ENCODE measurements at places on chromosomes 11 and 22. TPM values are rescaled to one million over a fixed set of nuclear protein-coding genes. Genes with fewer than 3 reads are reported as not detected.

DNA sequence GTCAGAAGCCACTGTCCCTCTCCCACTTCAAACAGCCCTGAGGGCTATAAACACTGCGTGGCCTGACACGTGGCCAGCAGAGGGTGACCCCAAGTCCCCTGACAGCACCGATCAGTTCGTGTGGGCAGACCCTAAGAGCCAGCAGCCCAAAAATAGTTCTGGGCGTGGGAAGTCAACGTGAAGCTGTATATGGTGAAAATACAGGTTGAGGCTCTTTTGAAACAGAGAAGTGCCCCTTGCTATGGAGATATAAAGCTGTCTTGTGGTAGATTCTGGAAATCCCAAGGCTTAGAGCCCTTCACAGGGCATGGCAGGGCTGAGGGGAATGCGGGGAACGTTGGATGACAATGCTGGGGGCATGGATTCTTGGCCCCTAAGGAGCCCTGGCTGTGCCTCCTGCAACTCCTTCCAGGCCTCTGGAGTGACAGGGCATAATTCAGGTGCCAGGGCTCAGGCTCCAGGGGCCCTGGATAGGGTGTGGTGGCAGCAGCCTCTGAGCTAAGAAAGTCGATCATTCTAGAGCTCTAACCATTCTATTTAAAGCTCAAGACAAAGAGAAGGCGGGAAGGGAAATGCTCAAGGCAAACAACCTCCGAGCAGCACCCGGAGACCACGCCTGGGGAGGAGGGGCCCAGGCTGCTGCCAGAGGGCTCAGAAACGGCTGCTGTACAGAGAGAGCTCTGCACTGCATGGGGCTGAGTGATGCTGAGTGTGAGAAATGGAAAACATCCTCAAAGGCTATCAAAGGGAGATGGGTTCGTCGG lies 60.4 kb upstream of the CD5 start:
- peak overlapping the region; percentile 68 for H3K4me3 ChIP-seq
- peaks cover 46% of the 10 kb centered on the region for H3K36me3 ChIP-seq
- peaks cover 71% of the 10 kb centered on the region for H3K4me1 ChIP-seq
- peak overlapping the region; percentile 96 for H3K27ac ChIP-seq

- no peaks in the 10 kb centered on the region for H3K4me1 ChIP-seq
- no peaks in the 10 kb centered on the region for H3K36me3 ChIP-seq
- H3K27ac ChIP-seq = no peak overlapping the region
- no peak for DNase-seq
- no peak overlapping the region for H3K4me3 ChIP-seq
These were observed 41.6 kb upstream of the PAK1 start for GRCh38 chr11:77515483-77515882.

DNA sequence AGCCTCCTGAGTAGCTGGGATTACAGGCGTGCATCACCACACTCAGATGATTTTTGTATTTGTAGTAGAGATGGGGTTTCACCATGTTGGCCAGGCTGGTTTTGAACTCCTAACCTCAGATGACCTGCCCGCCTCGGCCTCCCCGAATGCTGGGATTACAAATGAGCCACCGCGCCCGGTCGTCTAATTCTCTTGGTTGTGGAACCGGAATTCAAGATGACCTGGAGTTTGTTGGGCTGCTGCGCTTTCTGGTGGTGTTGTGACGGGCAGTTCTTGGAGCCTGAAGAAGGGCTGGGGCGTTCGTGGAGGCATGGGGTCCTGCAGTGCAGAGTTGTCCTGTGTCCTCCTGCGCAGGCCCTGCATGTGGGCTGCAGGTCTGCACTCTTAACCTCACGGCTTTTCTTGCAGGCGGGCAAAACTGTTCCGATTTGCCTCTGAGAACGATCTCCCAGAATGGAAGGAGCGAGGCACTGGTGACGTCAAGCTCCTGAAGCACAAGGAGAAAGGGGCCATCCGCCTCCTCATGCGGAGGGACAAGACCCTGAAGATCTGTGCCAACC lies 4.9 kb upstream of the TRMT2A start:
- no peak overlapping the region for H3K27ac ChIP-seq
- peaks cover 57% of the 10 kb centered on the region for H3K36me3 ChIP-seq
- DNase-seq = no peak
- peaks cover 35% of the 10 kb centered on the region for H3K4me1 ChIP-seq
- no peak overlapping the region for H3K4me3 ChIP-seq

GRCh38 chr22:44164031-44164430 lies 16.7 kb upstream of the PARVG start:
- no peak overlapping the region for H3K4me3 ChIP-seq
- H3K4me1 ChIP-seq = no peaks in the 10 kb centered on the region
- peaks cover 2% of the 10 kb centered on the region for H3K36me3 ChIP-seq
- DNase-seq = no peak
- H3K27ac ChIP-seq = no peak overlapping the region

DNA sequence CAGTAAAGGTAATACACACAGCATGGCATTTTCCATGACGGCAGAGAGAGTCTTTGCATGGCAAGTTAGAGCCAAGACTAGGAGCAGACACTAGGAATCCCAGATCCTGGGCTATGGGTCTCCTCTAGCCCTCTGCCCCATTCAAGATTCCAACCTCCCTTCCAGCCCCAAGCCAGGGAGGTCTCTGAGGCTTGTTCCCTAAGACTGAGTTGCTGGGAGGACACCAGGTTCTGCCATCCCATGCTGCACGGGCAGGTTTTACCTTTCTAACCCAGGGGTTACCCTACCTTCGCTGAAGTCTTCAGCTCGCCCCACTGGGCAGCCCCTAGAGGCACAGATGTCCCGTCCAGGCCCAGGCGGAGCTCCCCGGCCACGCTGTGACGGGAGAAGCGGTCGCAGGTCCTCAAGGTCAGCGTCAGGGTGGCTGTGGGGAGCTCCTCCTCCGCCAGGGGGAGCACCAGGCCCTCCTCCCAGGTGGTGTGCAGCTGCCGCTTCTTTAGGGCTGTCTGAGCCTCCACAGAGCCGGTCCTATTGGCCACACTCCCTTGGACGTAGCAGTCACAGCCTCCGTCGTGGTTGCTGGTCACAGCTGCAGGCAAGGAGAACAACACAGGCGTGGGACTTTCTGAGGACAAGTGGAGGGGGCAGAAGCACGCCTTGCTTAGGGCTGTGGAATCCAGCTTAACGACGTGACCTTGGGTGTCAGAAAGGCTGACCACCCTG lies 33.8 kb downstream of the SYT13 start:
- no peak overlapping the region for H3K4me3 ChIP-seq
- peak; percentile 49 for DNase-seq
- no peaks in the 10 kb centered on the region for H3K36me3 ChIP-seq

- peaks cover 19% of the 10 kb centered on the region for H3K27me3 ChIP-seq
- no peaks in the 10 kb centered on the region for H3K4me1 ChIP-seq
- no peaks in the 10 kb centered on the region for H3K36me3 ChIP-seq
- H3K27ac ChIP-seq = no peak overlapping the region
- DNase-seq = peak; percentile 56
These were observed 23.4 kb upstream of the RIC3 start for GRCh38 chr11:8192016-8192895.

- peaks cover 15% of the 10 kb centered on the region for H3K4me1 ChIP-seq
- H3K36me3 ChIP-seq = peaks cover 2% of the 10 kb centered on the region
- DNase-seq = peak; percentile 79
- peak overlapping the region; percentile 49 for H3K27ac ChIP-seq
- no peak overlapping the region for H3K4me3 ChIP-seq
These were observed 73.2 kb downstream of the SLC35F2 start for GRCh38 chr11:107785401-107785800.

- no peak overlapping the region for H3K4me3 ChIP-seq
- no peaks in the 10 kb centered on the region for H3K27me3 ChIP-seq
- DNase-seq = no peak
- no peak overlapping the region for H3K27ac ChIP-seq
- peaks cover 3% of the 10 kb centered on the region for H3K36me3 ChIP-seq
These were observed 13.6 kb downstream of the RIBC2 start for GRCh38 chr22:45427114-45427513.

- no peak overlapping the region for H3K27ac ChIP-seq
- no peak for DNase-seq
- no peaks in the 10 kb centered on the region for H3K36me3 ChIP-seq
- no peaks in the 10 kb centered on the region for H3K27me3 ChIP-seq
These were observed 48.3 kb upstream of the CCDC34 start for GRCh38 chr11:27411328-27411727.

- H3K27ac ChIP-seq = no peak overlapping the region
- no peaks in the 10 kb centered on the region for H3K27me3 ChIP-seq
- H3K36me3 ChIP-seq = no peaks in the 10 kb centered on the region
- no peak overlapping the region for H3K4me3 ChIP-seq
- no peak for DNase-seq
These were observed 34.7 kb upstream of the CSNK2A3 start for GRCh38 chr11:11387622-11388305.

DNA sequence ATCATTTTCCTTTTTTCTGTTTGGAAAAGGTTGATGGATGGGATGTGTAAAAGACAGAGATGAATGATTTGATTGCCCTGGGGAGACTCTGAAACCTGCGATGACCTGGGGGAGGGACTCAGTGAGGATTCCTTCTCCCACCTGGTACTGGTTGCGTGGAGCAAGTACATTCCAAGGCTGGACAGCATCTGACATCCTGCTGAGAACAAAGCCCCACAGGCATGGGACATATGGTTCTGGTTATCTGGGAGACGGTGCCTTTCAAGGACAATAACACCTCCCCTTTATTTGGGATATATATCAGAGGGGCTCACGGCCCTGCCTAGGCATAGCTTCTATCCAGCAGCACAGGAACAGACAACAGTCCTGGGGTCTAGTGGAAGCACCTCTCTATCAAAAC lies 527.8 kb downstream of the METTL15 start:
- no peak overlapping the region for H3K27ac ChIP-seq
- H3K4me1 ChIP-seq = no peaks in the 10 kb centered on the region
- no peaks in the 10 kb centered on the region for H3K27me3 ChIP-seq
- H3K4me3 ChIP-seq = no peak overlapping the region
- no peak for DNase-seq
- H3K36me3 ChIP-seq = no peaks in the 10 kb centered on the region

DNA sequence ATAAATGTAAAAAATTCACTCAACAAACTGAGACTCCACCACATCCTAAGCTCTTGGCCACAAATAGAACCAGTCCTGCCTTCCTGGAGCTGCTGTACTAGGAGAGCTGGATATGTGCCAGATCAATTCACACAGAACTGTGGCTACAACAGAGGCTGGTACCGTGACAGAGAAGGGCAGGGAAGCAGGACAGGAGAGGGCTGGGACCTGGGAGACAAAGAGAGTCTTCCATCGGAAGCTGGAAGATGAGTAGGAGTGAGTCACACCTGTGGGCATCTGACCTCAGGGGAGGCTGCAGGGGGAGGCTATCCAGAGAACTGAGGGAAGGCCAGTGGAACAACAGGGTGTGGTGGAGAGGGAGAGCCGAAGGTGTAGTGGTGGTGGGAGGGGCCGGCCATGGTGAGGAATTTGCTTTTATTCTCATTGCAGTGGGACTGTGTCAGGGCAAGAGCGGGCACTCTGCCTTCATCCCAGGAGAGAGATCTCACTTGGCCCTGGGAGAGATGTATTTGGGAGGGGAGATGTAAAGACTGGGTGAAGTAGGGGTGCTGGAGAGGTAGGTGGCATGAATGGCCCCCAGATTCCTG lies 1.9 kb upstream of the LTBP3 start:
- H3K27ac ChIP-seq = peak overlapping the region; percentile 50
- H3K4me1 ChIP-seq = peaks cover 53% of the 10 kb centered on the region
- no peak for DNase-seq
- H3K27me3 ChIP-seq = no peaks in the 10 kb centered on the region
- H3K36me3 ChIP-seq = no peaks in the 10 kb centered on the region

GRCh38 chr11:128311742-128312719 lies 275.3 kb downstream of the ETS1 start:
- peaks cover 41% of the 10 kb centered on the region for H3K36me3 ChIP-seq
- peak overlapping the region; percentile 0 for H3K4me3 ChIP-seq
- peak overlapping the region; percentile 80 for H3K27ac ChIP-seq

- no peak overlapping the region for H3K27ac ChIP-seq
- H3K4me3 ChIP-seq = no peak overlapping the region
- H3K27me3 ChIP-seq = no peaks in the 10 kb centered on the region
These were observed 12.7 kb downstream of the TMEM41B start for GRCh38 chr11:9301720-9302119.

Gene MRGPRX3
- total RNA-seq = not detected

Gene OR2AT4
- not detected for total RNA-seq

Gene CABP7
- 0.07 TPM for total RNA-seq

Gene ALX4
- total RNA-seq = not detected

Gene APOL1
- 44.7 TPM for total RNA-seq

Gene SAA1
- not detected for total RNA-seq

Gene ATP5MG
- total RNA-seq = 306 TPM

Gene APOL3
- 66.7 TPM for total RNA-seq

Gene ROM1
- total RNA-seq = 1.5 TPM

Data from activated CD4-positive, alpha-beta memory T cell treated with anti-CD3 and anti-CD28 coated beads for 36 hours (primary cell).